GM12892 (cell line): ENCODE measurements at places on chromosomes 3 and 15.

DNA sequence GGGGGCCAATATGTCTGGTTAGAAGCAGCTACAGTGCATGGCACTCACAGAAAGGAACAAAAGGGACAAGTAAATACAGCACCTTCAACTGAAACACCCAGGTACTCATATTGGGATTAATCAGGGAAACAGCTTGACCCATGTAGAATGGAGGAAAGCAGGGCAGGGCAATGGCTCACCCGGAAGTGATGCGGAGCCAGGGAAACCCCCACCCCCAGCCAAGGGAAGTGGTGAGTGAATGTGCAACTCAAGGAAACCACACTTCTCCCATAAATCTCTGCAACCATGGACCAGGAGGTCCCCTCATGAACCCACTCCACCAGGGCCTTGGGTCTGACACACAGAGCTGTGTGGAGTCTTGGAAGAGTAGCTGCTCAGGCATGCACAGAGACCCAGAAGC, 117.1 kb downstream of the MTHFS start:
- DNase-seq = no peak

DNA sequence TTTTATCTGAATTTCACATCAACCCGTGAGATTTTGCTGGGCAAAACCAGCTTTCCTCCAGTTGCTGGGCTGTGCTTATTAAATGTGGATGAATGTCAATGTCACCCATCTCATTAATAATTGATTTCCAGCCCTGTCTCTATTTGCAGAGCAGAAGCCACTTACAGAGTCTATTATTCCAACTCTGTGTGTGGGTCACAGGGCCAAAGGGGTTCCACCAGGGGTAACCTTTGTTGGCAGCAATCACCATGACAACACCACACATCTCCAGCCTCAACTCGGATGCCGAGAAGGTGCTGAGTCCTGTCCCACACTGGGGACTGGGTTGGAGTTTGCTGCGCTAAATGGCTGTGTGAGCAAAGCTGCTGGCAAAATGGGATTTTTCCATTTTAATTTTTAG, 51.1 kb upstream of the WNT5A start:
- DNase-seq = no peak

DNA sequence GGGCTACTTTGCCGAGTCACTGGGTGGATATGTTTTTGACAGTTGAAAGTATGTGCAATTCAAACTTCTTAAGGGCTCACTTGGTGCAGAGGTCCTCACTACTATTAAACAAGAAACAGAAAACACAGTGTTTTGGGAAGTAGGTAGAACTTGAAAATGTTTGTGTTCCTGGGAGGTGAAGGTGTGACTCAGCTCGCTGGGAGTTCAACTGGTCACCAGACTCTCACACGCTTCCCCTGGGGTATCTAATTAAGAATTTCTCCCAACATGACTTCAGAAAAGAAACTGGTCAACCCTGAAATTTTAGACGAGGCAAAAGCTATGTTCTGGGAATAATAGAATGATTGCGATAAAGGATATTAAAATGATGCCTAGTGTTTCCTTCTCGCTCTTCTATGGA, 1039.8 kb upstream of the SEMA6D start:
- DNase-seq = no peak

DNA sequence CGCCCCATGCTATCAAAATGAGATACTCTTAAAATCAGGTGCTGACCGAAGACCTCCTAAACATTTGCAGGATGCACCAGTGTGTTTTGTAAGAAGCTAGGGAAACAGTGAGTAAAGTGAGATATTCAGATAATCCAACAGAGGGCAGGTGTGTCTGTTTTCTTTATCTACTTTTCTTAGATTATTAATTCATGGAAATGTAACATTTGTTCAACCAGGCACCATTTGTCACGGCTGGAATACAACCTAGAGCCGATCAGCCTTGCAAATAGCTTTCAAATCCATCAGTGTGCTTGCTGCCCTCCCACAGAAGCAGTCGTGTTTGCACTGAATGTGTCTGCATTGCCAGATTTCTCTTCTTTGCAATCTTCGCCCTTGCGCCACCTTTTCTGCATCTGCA, 201.9 kb upstream of the CHRM5 start:
- no peak for DNase-seq

DNA sequence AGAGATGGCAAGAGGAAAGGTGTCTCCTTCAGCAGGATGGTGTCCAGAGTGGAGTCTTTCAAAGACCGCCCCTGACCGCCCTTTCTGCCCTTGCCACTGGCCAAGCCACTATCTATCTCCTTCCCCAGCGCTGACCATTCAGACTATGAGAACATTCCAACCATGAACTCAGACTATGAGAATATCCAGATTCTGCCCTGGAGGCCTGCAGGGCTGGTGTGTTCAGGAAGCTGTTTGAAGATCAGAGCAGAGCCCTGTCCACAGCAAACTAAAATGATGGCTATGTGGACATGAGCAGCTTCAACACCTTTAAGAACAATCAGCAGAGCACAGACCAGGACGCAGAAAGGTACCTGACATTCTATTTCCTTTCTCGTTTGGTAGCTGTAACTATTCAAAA, 57.3 kb upstream of the WNT7A start:
- no peak for DNase-seq

DNA sequence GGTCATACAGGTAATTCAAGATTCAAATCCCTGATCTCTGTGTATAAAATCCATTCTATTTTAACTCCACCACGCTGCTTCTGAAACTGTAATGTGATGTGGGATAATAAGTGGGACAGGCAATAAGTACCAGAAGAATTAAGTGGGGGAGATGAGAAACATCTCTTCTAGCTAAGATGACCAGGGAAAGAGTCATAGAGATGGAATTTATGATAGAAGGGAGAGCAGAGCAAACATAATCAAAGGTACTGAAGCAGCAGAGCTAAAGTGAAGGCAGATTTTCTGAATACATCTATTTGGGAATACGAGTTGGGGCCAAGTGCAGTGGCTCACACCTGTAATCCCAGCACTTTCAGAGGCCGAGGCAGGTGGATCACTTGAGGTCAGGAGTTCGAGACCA, 4.9 kb downstream of the MRPL47 start:
- no peak for DNase-seq

GRCh38 chr15:26096581-26096980, 233.5 kb upstream of the ATP10A start:
- DNase-seq = no peak

- no peak for DNase-seq
Measured at GRCh38 chr15:82742134-82742533, 32.5 kb upstream of the AP3B2 start.

DNA sequence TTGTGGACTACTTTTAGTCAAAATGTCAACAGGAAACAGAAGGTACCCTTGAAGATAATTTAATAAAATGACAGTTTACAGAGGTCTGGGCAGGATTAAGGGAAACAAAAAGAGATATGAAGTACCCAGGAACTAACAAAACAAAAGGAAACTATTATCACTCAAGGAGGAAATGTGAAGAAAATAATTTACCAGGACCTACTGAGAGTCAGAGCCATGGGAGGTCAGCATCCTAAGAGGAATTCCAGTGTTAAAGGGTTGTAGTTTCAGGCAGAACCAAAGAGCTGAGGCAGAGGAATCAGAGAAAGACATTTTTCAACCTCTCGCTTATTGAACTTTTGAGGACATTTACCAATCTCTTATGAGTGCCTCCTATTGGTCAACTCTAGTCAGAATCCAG, 408.9 kb upstream of the CBLB start:
- DNase-seq = no peak

DNA sequence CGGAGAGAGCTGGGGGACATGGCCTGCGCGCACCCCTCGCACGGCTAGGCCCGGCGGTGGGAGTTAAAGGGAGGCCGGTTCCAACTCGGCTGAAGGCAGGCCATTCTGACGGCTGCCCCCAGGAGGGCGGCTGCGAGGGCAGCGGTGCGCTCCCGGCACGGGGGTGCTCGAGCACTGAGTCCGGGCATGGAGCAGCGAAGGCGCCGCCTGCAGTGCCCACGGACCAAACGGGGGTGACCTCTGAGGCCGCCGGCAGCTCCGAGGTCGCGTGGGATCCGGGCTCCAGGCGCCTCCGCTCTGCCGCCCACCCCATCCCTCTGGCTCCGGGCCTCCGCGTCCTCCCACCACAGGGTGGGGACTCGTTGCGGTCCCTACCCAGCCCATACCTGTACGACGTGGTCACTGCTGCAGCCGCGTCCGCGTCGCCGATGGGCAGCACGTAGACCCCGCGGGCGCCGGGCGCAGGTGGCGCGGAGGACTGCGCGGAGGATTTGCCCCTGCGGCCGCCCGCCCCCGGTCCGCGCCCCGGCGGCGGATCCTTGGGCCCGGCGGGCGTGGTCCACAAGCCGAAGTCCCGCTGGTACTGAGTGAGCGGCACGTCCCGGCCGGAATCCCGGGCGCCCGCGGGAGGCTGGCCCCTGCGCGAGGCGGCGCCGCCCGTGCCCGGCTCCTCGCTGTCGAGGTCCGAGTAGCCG, 469 bp downstream of the MAP6D1 start:
- DNase-seq = peak; percentile 49

- no peak for DNase-seq
Measured at GRCh38 chr3:105402287-105402801, 35.6 kb downstream of the ALCAM start.

- no peak for DNase-seq
Measured at GRCh38 chr3:154241496-154241895, 82.8 kb downstream of the DHX36 start.

DNA sequence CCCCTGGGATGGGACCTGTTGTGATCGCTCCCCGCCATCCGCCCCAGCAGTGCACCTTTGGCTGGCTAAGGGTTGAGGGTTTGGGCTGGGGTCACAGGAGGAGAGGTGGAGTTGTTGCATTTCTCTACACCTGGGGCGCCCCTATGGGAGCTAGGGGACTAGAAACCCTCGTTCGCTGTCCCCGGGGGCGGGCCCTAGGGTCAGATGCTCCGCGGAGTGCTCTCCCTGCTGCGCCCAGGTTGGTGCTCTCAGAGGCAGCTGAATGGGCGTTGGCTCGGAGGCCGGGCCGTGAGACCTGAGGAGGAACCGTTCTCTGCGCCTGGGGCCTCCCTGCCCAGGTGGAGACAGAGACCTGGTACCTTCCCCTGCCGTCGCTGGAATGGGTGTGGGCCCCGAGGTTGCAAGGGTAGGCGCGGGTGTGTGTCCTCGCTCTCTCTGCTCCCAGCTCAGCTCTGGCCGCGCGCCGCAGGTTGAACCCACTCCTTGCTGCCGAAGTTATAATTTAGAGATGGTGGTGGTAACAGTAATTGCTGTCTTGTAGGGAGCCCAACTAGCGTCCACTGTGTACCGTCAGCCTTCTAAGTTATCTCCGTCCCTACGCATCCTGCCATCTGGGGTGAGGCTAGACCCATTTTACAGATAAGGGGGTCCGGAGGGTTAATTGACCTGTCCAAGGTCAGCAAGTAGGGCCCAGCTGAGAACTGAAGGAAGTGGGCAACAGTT, 965 bp downstream of the FLNB start:
- peak; percentile 48 for DNase-seq

GRCh38 chr3:194107107-194107506, 28.8 kb upstream of the HES1 start:
- no peak for DNase-seq

- no peak for DNase-seq
Measured at GRCh38 chr3:186526256-186526606, 17.9 kb downstream of the CRYGS start.

GRCh38 chr3:143064777-143065176, 54.8 kb upstream of the CHST2 start:
- no peak for DNase-seq

- DNase-seq = no peak
Measured at GRCh38 chr3:60613769-60614303, 637.4 kb downstream of the FHIT start.

DNA sequence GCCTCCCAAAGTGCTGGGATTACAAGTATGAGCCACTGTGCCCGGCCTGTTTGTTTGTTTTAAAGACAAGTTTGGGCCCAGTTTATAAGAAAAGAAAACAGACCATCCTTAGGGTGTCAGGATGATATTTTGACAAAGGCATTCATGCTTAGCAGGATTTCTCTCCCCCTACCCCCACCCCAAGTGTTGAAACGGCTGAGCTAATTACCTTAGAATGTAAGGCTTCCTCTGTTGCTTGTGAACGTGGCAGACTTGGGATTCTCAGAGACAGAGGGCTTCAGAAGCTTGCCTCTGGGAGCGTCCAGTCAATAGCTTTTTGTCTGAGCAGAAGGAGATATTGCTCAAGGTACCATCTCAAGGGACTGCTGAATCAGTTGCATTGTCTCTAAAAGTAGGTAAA, 24.0 kb downstream of the FLNB start:
- DNase-seq = no peak

GRCh38 chr15:66767240-66767659, 65.2 kb downstream of the SMAD6 start:
- DNase-seq = no peak

DNA sequence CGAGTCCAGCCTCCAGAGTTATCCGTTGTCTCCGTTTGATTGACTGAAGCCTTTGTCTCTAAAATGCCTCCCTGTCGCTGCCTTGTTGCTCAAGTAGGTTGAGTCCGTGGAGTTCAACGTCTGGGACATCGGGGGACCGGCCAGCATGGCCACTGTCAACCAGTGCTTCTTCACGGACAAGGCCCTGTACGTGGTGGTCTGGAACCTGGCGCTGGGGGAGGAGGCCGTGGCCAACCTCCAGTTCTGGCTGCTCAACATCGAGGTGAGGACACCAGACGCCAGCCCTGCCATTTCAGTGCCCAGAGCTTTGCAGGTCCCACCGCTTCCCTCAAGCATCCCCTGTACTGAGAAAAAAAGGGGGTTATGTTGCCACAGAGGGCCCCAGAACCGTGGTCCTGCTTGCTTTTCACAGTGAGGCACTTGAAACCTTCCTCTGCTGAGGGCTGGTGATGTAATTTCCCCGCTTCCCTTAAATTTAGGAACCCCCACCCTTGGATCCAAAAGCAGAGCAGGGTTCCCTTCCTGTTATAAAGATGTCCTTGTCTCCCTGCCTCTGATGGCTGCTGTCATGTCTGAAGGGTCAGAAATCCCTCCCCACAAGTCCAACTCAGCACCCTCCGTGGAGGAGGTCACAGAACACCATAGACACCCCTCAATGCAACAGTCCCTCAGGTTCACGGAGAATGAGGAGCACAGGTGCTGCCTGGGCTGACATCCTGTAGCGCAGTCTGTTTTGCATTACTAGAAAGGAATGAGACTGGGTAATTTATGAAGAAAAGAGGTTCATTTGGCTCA, 105.7 kb downstream of the LRRK1 start:
- DNase-seq = no peak

DNA sequence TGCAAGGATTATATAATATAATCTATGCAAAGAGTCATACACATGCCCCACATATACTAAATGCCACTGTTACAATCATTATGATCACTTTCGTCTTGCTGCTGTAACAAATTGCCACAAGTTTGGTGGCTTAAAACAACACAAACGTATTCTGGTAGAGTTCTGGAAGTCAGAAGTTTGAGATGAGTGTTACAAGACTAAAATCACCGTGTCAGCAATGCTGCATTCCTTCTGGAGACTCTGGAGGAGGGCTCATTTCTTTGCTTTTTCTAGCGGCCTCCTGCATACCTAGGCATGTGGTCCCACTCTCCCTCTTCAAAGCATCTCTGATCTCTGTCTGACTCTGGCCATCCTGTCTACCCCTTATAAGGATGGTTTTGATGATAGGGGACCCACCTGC, 1.4 kb upstream of the CCDC174 start:
- DNase-seq = no peak

- DNase-seq = no peak
Measured at GRCh38 chr3:21356402-21356801, 394.6 kb downstream of the ZNF385D start.
